ENCODE measurements at places on chromosomes 7 and 10.

DNA sequence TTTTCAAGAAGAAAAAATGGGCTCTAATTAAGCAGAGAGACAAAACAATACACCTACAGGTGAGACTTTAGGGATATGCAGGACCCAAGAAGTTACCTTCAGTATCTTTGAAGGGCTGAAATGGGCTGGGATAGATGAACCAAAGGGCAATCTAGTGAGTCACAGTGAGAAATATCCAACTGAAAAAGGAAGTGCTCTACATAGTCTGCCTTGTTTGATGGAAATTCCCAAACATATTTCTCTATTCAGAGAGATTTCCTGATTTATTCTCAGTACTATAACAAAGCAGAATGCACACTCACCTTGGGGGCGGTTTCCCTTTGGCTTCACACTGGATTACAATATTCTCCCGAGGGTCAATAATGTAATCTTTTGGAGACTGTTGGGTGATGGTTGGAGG, 104.1 kb upstream of the LAMB4 start:
- DNase-seq: no peak

DNA sequence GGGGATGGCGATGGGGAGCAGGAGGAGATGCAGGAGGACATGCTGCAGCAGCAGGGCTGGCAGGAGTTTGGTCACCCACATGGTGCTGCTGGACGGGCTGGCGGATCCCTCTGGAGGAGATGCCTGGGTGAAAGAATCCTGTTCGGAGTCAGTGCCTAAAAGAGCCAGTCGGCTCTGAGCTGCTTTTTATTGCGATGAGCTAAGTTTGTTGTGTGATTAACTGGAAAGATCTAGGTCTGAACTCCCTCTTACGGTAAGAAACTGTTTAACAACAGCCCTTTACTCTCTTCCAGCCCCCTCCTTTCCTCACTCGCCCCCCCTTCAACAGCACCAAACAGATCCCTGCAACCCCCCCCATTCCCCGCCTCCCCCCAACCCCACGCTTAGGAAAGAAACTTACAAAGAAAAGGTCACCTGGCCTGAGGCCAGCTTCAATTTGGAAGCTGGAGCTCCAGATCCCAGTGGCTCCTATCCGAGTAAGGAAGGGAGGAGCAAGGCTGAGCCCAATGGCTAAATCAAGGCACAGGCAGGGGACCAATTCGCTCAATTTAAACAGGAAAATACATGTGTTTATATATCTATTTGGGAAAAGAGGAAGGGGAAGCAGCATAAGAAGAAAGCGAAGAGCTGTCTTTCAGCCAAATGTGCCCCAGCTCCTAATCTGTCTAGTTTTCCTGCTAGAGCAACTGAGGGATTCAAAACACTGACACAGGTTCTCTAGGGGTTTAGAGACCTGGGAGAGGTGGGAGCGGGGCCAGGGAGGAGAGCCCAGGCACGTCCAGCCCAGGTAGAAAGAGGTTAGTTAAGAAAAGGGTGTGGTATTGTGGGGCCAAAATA, at the start of gene HGF:
Gene HGF, minus strand, starts transcription at position 157 of the 837 bp plus-strand sequence. Its CDS starts 76 bp downstream, at position 81.
- DNase-seq: no peak

DNA sequence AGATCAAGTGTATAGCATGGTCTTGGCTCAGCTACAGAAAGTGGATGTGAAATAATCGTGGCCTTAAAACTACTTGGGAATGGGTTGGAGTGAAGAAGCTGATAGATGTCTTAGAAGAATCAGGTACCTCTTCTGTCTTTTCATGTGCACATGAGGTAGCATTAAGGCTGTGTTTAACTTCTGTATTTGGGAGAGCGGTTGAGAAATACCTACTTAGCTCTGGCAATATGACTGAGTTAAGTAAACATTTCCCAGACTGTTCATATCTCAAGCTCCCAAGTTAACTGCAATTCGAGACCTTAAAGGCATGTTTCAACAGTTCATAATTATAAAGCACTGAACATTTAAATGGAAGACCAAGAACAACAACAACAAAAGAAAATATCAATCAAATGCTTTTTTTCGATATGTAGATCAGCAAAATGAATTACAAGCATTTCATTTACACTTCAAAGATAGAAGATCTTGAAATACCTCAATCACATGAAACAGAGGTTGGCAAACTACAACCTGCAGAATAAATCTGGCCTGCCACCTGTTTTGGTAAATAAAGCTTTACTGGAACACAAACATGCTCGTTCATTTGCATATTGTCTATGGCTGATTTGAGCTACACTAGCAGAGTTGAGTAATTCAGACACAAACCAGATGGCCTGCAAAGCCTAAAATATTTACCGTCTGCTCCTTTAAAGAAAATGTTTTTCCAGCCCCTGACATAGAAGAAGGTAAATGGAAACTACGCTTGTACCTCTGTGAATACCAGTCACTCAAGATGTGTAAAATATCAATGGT, 337.1 kb upstream of the GLI3 start:
- no peak for DNase-seq

GRCh38 chr10:122173337-122173736, 97.8 kb upstream of the BTBD16 start:
- DNase-seq: no peak

DNA sequence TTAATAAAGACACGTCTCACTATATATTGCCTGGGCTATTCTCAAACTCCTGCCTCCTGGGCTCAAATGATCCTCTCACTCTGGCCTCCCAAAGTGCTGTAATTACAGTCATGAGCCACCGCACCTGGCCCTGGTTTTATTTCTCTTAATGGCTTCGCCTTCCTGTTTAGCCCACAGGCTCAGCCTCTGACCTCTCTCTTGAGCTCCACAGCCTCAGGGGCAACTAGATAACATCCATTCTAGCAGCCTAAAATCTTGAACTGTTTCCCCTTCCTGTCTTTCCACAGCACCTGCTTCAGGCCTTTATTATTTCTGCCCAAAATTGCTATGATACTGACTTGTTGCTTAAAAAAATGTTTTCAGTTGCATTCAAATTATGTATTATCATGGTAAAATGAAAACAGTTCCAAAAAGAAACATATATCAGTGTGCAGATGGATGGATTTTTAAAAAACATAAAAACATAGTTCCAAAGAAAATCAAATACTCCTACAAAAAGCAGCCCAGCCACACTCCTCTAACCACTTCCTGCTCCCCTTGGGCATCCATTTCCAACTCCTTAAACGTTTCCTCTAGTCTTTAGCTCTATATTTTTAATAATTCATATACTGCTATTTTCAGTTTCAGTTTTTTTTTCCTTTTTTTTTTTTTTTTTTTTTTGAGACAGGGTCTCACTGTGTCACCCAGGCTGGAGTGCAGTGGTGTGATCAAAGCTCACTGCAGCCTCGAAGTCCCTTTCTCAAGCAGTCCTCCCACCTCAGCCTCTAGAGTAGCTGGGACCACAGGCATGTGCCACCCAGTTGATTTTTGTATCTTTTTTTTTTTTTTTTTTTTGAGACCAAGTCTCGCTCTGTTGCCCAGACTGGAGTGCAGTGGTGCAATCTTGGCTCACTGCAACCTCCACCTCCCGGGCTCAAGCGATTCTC, 5.1 kb upstream of the BAZ1B start:
- DNase-seq: no peak

GRCh38 chr7:26090927-26091519, 61.0 kb upstream of the NFE2L3 start:
- no peak for DNase-seq

DNA sequence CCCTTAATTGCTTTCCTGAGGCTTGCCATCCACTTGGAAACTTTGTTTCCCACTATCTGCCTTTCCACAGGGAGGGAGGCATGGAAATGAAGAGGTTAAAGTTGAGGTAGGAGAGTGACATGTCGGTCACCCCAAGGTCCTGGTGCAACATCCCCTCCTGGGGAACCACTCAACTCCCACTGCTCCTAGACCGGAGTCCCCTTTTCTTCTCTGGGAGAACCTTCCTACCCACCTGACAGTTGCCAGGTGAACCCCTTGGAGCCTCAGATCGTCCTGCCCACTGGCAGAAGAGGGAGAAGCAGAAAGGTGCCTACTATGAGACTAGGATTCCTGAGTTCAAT, 21.7 kb downstream of the IMPDH1 start:
- DNase-seq: no peak

GRCh38 chr7:34131371-34131770, 226.0 kb downstream of the BMPER start:
- DNase-seq: no peak

DNA sequence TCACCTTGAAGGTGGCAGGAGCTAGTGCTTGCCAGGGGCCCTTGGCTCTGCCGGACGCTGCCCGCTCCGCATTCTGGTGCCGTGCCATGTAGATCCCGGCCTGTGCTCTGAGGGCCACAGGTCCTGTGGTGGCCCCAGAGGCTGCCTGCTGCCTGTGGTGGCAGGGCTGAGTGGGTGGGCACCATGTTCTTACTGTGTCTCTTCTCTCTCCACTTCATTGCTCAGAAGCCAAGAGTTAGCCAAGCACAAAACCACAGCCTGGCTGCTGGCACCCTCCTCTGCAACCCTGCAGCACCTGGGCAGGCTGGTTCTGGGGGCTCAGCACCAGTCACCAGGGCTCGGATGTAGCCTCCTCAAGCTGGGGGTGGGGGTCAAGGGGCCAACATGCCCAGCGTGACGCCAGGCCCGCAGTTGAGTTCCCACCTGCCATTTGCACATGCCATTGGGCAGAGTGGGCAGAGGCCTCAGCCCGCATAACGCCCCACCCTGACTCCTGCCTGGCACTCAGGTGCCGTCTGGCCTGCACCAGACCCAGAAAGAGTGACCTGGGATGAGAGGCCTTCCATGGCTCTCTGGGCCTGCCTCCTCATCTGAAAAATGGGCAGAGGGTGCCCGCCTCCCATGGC, 16.3 kb downstream of the ZMIZ1 start:
- DNase-seq: no peak

DNA sequence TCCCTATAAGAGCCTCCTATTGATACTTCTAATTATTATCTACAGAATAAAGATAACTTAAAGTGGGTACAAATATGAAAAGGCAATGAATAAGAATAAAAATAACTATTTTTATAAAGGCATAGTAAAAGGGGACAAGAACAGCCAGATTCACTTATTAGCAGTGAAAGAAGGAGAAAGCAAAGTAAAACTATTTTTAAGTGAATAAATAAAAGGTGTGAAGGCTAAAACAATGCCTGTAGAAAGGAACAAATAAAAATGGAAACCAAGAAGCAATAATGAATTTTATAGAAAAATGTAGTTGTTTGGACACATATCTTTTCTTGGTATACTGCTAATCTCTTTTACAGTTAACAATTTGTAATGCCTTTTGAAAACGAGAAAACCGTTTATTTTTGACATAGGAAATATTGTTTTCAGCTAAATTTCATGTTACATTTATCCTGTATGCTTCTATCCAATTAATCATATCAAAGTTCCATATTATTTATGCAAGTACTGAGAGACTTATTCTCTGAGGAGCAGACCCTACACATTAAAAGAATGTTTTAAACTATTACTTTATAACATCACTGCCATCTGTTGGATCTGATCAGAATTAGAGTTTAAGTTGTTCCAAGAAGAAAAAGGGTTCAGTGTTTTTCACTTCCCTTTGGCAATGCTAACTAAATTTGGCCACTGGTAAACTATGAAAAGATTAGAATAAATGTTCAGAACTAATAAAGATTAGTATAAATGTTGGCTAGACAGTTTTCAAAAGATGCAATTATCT, 59.1 kb downstream of the ARMC3 start:
- no peak for DNase-seq
